ENCODE measurements at places on chromosomes 2 and 18.

DNA sequence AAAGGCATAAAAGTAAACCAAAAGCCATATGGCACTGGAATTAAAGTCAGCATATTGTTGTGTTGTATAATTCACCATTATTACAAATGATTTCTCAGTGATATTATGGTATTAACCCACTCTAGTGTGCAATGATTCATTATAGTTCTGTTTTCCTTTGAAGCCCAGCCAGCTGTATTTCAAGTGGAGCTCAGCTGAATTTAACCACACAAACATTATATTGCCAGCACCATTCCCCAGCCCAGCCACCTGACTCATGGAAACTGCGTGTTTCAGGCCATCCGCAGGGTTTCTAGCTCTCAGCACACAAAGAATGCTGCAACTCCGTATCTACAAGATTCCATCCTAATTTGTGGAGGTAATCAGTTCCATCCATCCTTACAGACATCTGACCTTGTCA lies 166.8 kb upstream of the CHAC2 start:
- DNase-seq: peak; percentile 24

DNA sequence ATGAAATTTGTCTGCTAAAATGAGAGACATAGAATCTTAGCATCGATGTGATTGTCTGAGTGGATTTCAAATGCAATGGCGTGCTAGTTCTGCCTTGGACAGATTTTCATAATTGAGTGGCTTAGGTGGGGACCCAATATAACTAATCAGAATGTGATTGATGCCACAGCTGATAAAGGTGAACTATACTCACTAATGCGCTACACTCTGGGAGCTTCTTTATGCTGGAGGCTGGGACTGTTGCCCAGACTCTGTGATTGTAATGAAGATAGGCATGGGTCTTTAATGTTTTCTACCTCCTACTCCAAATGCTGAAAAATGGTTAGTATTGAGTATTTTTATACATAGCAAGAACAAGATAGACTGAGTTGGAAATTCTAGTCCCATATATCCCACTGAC lies 339.5 kb upstream of the SLC39A10 start:
- DNase-seq: no peak

DNA sequence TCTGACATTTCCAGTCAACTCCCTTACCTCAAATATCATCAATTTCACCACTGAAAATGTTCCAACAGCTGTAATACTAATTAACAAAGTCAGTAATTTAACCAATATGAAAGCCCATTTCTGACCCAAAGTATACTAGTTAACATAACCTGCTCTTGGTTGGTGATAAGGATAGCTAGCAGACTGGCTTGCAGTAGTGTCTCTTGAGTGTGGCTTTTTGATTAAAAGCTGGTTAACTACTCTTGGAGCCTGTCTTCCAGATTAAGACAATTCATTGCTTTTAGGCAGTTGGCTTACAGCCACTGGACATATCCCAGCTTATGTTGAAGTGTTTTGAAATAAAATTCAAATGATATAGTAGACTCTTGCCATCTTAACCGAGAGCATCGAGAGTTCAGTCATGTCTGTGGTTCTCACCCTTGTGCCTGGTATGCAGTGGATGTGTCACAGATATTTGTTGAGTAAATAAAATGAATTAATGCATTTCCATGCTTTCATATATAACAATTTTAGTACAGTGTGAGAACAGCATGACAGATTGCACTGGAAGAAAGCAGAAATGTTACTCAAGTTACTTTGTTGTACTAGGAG lies 158.1 kb downstream of the TANC1 start:
- peak; percentile 61 for DNase-seq

DNA sequence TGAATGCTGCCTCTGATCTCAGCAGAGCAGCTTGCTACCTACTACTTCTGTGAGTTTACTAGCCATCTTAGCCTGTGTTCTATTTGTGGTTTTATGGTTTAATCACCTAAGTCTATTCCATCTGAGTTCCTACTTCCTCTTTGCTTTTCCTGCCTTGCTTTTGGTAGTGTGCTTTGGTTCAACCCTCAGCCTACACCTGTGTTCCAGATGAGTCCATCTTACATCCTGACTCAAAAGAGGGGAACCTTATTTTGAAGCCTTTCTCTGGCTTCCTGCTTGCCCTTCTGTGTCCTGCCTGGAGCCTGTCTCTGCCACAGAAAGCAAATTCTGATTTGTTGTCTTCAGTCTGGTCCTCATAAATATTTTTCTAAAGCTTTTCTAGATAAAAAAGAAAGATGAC lies 530.3 kb upstream of the MEX3C start:
- no peak for DNase-seq

DNA sequence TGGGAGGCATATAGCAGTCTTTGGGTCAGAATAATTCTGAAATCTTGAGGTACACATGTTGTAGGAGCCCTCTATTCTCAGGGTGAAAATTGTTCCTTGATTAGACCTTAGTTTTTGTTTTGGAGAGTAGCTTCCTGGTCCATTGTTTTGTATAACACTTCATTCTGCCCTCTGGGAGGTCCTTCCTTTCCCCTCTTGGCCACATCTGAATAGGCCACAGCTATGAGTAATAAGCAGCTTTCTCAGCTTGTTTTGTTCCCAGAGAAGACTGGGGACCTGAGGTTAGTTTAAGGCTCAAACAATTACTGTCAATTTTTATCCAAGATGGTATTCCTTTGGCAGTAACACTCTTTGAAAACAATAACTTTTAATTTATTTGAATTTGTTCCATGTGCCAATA lies 72.6 kb upstream of the NOL4 start:
- DNase-seq: no peak

DNA sequence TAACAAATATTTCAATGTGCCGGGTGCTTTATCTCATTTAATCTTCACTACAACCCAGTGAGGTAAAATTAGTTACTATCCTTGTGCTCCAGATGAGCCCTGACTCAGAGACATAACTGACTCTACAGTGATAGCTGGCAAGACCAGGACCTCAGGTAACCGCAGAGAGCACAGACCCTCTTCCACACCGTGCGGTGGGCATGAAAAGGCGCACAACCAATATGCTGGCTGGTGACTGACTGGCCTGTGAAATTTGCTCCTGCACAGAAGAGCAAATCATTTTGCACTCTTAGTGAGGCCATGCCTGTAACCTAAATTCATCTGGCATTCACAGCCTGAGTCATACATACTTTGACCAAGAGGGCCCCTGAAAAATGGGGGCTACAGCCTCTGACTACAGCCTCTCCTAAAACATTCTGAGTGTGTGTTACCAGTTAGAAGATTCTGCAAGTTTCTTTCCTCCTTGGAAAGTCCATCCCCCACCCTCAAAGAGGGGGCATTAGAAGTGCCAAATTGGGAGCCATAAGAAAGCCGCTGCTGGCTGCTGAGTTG lies 22.4 kb upstream of the MSGN1 start:
- no peak for DNase-seq

GRCh38 chr2:217914878-217915277 lies 87.9 kb downstream of the TNS1 start:
- DNase-seq: no peak

- no peak for DNase-seq
Observed at GRCh38 chr2:225471482-225471881, 72.0 kb downstream of the NYAP2 start.

DNA sequence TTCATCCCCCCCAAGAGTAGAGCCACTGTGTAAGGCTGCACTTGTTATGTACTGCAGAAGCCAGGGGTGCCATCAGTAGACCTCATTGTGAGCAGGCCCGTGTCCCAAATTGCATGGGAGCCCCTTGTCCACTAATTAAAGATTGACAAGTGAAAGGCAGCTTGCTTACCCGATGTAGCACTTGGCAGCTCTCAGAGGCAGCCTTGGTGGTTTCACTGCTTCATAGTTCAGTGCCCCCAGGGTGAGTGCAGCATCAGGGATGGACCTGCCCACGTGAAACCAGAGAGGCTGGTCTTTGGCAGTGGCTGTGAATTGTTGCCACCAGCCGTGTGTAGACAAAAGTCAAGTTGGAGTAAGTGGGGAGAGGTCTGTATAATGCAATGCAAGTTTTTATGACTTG lies 13.3 kb downstream of the TUBB6 start:
- DNase-seq: peak; percentile 69

DNA sequence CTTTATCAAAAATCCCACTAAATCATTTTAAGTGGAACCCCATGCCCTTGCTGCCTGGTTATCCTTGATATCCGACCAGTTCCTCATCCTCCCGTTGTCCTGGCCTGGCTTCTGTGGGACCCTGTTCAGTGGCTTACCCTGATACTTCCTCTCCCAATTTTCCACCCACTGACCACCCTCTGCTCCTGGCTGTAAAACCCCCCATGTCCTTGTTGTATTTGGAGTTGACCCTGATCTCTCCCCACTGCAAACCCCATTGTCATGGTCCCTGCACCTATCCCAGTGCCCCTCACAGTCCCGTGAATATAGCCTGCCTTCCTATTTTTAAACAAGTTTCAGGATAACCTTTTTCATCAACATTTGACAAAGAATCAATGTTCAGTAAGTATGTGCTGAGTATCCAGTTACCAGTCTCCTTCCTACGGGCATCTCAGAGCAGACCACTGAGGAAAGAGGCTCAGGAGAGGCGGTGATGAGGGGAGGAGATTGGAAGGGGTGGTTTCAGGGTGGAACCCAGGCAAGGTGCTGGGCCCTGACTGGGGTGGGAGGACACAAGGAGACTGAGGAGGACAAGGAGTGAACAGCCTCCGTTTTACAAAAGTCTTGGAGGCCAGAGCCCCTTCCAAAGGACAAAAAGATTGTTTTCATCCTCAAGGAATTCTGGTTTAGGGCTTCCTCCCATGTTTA lies 131.8 kb downstream of the PXDN start:
- no peak for DNase-seq

- peak; percentile 32 for DNase-seq
Observed at GRCh38 chr2:197705912-197706838, 1.0 kb downstream of the MARS2 start.

DNA sequence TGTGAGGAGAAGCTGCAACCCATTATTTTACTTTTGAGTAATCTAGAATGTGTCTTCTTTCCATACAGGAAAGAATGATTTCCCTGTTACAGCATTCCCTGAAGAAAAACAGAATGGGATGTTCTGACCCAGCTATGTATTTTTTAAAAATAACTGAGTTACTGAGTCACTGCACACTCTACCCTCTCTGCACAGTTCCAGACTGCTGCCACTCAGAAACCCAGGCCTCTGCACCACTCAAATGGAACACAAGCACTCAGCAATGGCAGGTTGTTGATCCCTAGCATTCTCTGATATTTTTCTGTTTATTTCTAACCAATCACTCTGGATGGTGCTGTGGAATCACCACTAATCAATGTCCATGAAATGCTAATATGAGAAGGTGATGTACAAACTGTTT lies 1300.0 kb upstream of the FAM98A start:
- no peak for DNase-seq

DNA sequence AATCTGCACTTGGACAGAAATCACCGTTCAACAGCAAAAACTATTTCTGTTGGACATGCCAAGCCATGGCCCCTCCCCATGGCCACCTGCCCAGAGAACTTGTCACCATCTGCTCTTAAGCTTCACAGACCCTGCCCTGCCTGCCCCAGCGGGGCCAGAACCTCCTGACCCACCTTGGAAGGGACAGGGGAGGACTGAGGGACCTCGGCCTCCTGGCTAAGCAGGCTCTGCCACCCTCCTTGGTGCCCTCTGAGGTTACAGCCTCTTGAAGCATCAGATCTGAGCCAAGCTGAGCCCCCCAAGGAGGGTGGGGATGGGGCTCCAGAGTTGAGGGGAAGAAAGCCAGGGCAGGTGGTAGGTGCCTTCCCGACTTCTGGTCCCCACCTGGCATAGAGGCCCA lies 6.5 kb downstream of the TEX261 start:
- DNase-seq: no peak

DNA sequence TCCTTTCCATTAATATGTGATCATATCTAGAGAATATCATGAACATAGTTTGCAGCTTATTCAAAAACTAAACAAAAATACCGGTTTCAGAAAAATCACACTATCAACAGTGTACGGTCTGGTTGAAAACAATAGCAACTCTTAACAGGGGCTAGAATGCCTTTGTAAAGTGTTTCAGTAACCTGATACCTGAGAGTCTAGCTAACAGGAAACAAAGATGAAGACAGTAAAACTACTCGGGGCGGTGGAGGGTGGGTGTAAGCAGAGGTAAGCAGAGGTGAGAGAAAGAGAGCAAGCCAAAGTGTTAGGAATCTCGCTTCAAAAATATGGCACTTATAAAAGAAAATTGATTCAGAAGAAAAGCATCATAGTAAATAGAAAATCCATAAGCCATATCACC lies 109.0 kb upstream of the RGPD4 start:
- no peak for DNase-seq

DNA sequence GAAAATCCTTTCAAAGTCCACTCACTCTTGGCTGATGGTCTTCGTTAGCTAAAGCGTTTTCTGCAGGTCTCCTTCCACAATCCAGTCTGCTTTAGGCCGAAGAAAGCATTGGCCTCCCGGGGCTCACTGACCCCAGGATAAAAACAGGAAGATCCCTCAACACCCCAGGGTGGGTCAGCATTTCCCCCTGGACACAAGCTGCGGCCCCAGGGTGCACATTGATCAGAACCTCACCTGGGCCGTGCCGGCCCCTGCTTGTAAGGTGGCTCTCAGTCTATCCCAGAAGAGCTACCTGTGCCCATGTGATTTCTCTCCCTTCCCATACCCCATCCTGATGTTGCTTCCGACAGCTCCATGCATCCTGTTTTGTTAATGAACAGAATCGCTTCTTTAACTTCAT lies 113.0 kb upstream of the TPO start:
- DNase-seq: no peak

DNA sequence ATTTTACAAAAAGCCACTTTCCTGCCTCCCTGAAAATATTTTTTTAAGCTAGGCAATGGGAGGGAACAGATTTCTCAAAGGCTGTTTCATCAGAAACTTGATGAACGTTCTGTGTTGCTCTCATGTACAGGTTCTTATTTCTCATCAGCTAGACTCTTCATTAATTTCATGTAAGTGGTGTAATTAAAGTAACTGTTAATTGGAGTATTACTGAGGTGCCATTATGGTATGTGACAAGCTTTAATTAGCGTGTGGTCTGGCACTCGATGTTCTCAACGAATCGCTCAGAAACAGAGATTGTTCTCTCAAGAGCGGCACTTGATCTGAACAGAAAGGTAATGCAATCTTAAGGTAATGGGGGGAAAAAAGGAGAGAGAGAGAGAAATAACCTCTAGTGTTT lies 81.9 kb upstream of the MYCN start:
- no peak for DNase-seq

DNA sequence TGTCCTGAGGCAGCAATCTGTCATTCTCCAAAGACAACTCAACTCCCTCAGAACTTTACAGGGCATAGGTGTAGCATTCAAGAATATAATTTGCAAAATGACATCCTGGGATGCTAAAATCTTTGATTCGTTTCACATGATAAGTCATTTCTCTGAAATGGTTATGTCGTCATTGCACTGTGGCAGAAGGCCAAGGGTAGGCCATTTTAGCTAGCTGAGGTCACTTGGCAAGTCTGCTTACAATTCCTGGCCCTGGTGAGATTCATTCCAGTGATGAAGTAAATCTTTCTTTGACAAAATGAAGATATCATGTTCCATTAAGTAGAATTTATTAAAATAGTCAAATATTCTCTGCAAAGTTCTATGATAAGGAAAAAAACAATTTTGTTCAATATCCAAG lies 1410.3 kb upstream of the LRRTM1 start:
- DNase-seq: no peak

Data from RPMI7951 (cell line).